NCI-H2081 (cell line): ENCODE measurements at places on chromosomes 12 and 14.

- DNase-seq: no peak
Measured at GRCh38 chr12:92900941-92901340, 28.2 kb downstream of the EEA1 start.

GRCh38 chr12:106580671-106581508 lies 1.9 kb upstream of the RFX4 start:
- no peak for DNase-seq

DNA sequence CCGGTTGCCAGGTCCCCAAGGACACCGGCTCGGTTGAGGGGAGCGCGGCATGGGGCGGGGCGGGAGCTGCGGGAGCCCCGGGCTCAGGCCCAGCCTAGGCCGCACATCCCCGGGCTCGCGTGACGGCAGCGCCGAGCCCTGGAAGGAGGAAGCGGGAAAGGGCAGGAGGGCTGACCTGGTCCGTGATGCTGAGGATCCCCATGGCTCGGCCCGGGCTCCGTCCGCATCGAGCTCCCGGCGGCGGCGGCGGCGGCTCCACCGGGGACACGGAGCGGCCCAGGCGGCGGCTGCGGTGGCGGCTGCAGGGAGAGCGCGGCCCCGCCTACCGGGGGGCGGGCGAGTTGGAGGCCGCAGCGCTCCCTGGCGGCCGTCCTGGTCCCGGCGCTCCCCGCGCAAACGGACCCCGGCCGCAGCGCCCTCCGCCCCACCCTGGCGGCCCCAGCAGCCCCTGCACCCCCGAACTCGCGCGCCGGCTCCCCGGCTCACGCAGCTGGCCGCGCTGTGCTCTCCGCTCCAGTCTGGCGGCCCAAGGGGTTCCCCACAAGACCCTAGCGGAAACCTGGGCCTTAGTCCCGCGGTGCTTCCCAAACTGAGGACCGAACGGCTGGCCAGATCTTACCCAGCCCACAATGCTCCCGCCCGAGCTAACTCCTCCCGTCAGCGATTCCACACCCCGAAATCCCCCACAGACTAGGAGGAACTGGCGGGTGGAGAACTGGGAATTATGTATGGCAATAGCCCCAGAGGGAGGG lies at the start of gene ANKRD52:
ANKRD52 (minus strand) TSS at position 317 of the 752 bp plus-strand sequence; CDS start at position 202, 115 bp downstream.
- peak; percentile 67 for DNase-seq

DNA sequence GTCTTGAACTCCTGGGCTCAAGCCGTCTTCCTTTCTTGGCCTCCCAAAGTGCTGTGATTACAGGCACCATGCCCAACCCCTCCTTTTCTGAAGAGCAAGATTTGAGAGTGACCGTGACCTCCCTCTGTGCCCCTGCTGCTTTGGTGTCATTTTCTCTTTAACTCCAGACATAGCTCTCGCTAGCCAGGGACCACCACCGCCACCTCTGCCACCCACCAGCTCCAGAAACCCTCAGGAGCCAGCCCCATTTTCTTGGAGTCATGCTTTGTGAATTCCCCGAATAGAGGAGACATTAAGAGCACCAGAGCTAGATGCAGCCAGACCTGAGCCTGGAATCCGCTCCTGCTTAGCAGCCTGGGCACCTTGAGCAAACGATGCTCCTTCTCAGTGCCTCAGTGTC lies 18.2 kb downstream of the SDSL start:
- no peak for DNase-seq

- DNase-seq: no peak
Measured at GRCh38 chr12:88570103-88570502, 10.2 kb downstream of the KITLG start.
